ENCODE measurements at places on chromosomes 16 and 17.
A peak's percentile ranks its signal among the peaks of the same experiment; 100 is the strongest.

- DNase-seq: no peak
Observed at GRCh38 chr17:39580082-39580468, 27.6 kb downstream of the NEUROD2 start.

DNA sequence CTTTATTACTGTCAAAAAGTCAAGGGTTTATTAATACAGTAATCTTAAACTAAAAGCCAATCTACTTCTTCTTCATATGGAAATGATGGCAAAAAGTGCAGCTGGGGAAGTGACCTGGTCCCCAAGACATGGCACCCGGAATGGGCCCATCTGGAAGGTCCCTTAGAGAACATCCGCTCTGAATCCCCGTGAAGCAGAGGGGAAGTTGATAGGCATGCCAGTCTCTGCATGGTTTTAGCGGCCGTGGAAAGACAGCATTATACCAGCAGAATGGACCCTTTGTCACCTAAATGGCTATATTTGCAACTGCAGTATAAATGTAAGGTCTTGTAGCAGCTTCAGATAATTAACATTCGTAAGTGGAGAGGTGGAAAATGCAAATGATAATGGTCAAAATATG lies 32.4 kb downstream of the COTL1 start:
- DNase-seq: no peak

- no peak for DNase-seq
Observed at GRCh38 chr17:72682605-72683004, 409.9 kb downstream of the SLC39A11 start.

DNA sequence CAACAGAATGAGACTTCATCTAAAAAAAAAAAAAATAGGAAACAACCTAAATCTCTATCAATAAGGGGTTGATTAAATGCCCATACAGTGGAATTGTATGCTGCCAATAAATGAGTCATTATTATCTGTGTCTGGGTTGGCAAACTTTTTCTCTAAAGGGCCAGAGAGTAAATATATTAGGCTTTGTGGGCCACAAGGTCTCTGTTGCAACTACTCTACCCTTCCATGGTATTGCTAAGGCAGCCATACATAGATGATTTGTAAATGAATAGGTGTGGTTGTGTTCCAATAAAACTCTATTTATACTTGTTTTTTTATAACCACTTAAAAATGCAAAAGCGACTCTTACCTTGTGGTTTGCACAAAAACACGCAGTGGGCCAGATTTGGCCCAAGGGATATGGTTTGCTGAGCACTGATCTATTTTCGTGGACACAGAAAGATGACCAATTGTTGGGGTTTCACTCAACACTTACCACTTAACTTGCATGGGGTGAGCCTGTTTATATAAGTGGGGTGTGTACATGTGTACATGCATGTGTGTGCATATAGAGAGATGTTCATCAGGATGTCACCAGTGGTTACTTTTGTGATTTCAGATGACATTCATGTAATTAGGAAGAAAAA lies 12.4 kb upstream of the IL4R start:
- no peak for DNase-seq

GRCh38 chr17:46166692-46167249 lies 26.5 kb downstream of the KANSL1 start:
- peak; percentile 23 for DNase-seq

DNA sequence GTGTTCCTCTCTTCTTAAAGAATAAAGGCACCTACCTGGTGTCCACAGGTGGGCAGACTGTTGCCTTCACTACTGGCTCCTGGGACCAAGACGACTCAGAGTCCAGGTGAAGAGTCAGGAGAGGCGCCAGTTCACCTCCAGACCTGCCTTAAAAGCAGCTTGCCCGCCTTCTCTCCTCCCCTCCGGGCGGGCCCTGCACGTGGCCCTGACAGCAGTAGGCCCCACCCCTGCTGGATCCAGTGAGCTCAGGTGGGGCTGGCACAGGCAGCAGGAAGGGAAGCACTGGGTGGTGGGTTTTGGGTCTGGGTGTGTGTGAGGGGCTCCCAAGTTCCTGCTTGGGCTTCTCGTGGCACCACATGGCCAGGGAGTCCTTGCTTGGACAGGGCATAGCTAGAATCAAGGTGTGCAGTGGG lies at the start of gene TNS4:
TSS of gene TNS4 (minus strand) at position 125 of the 413 bp plus-strand sequence. CDS start 5,198 bp downstream, outside the sequence.
- no peak for DNase-seq

DNA sequence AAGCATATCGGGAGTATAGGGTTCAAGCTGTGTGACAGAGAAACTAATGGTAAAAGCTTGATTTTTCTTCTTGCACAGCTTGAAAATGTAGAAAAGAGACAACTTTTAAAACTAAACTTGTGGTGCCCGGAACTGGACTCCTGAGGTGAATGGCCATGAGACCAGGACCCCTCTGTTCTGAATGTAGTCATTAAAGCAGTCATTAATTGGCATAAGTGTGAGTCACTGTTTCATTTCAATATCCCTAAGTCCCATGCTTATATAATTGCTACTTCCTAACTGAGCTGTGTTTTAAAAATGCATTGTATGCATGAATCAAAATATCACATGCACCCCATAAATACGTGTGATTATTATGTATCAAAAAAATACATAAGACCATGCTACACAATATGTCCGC lies 463.1 kb upstream of the DYNLRB2 start:
- DNase-seq: no peak

DNA sequence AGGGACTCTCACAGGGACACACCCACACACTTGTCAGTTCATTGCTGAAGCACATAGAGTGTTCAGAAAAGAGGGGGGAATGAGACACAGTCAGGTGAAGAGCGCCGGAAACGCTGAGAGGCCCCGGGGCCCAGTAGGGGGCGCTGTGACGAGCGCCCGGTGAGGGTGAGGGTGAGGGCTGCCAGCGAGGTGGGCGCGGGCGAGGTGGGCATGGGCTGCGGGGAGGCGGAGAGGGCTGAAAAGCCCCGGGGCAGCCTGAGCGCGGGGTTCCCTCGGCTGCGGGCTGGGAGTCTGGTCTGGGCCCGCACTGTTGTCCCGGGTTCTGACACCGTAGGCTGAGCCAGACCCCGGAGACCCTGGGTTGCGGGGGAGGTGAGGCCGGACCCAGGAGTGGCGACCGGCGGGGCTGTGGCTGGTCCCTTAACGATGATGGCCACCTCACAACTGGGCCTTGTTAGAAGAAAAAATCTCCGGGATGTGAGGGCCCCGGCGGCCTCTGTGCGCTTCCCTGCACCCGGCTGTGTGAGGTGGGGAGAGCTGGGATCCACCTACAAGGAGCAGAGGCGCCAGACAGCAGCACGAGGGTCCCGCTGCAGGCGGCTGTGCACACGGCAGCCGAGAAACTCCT lies 91.4 kb downstream of the C16orf78 start:
- DNase-seq: no peak

DNA sequence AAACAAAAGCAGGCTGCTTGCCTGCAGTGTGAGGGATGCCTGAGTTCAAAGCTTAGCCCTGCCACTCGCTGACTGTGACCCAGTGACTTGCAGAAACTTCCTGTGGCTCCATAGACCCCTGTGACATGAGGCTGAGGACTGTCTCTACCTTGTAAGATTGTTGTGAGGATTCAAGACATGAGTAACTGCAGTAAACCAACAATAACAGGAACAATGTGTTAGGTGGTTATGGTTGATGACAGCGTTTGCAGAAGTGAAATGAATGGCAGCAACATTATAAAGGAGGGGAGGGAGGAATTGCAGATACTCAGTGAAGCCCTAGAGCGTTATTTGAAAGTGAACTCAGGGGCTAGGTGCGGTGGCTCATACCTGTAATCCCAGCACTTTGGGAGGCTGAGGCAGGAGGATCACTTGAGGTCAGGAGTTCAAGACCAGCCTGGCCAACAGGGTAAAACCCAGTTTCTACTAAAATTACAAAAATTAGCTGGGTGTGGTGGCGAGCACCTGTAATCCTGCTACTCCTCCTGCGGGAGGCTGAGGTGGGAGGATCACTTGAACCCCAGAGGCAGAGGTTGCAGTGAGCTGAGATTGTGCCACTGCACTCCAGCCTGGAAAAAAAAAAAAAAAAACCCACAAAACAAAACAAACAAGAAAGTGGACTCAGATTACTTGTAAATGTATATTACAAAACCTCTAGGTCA lies 33.5 kb upstream of the EMP2 start:
- DNase-seq: no peak

DNA sequence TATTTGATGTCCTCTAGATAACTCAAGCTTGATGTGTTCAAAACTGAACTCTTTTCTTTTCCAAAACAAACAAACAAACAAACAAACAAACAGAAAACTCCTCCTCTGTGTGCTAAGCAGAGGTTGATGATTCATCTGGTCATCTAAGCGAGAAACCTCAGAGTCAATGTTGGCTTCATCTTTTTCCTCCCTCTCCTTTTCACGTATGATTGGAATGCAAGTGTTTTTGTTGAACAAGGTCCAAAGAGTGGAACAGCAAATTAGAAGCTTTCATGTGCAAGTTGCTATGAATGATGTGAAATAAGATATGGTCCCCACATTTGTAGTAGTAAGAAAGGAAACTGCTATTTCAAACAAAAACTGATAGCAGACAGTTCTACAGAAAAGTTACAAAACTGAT lies 52.5 kb downstream of the TBX4 start:
- DNase-seq: no peak

GRCh38 chr17:15265131-15265530 lies at the start of gene PMP22:
TSS of gene PMP22 (minus strand) at chr17:15265326. CDS start at chr17:15260727, 4,599 bp downstream.
- no peak for DNase-seq

DNA sequence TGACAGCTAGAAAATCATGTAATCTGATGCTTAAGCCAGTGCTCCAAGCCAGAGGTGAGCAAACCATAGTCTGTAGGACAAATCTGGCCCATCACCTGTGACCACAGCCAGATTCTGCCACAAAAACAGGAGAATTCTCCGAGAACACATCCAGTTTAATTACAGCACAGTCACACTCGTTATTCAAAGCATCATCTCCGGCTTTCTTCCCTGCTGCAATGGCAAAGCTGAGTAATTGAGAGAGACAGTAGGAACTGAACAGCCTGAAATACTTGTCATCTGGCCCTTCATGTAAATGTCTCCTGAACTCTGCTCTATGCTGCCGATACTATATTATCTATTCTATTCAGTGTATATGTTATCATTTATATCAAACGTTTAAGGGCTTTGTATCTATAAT lies 121.4 kb upstream of the FOXF1 start:
- no peak for DNase-seq

DNA sequence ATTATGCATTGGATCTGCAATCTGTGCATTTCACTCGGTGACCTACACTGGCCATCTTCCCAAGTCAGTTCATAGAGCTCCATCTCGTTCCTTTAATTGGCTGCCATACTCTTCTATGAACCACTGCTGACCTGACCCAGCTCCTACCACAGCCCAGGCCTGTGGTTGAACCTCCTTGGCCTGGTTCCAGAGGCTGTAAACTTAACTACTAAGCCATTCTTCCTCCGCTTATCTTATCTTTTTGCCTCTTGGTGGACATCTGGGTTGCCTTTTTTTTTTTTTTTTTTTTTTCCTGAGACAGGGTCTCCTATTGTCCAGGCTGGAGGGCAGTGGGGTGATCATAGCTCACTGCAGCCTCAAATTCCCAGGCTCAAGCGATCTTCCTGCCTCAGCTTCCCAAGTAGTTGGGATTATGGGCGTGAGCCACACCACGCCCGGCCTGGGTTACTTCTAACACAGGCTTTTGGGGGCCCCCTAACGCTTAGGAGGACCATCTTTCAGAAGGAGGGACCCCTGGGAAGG lies 18.3 kb downstream of the COQ7 start:
- DNase-seq: no peak

- no peak for DNase-seq
Observed at GRCh38 chr16:31335431-31335830, 19.5 kb upstream of the ITGAX start.

- no peak for DNase-seq
Observed at GRCh38 chr16:89411335-89411850, 79.0 kb downstream of the ANKRD11 start.

DNA sequence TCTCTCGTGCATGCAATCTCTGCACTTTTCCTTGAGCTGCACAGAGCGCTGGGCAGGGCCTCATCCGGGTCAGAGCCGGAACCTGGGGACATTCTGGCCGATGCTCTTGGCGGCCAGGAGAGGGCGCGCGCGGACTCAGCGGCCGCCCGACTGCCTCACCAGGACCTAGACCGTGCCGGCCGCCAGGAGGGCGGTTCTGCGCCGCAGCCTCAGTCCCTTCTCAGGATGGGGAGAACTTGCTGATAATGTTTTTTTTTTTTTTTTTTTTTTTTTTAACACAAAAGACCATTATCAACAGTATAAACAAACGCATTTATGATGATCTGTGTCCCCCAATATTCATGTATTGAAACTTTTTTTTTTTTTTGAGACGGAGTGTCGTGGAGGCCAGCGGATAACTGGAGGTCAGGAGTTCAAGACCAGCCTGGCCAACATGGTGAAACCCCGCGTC lies 8.1 kb upstream of the FLYWCH2 start:
- DNase-seq: no peak

DNA sequence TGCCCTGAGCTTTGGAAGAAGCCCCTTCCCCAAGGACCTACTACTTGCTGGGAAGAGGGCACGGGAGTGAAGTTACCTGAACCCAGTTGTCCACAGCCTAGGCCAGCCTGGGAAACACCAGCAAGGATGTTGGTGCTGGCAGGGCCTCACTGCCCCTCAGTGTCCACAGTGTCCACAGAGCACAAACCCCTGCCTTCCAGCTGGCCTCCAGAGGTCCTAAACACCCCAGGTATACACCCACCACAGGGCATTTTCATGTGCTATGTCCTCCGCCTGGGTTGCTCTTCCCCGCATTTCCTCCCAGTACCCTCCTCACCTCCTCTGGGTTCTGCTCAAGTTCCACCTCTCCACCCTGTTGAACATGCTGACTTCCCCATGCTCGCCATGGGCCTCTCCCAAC lies 4.2 kb upstream of the PEMT start:
- no peak for DNase-seq

- no peak for DNase-seq
Observed at GRCh38 chr16:73418691-73419090, 370.8 kb upstream of the ZFHX3 start.

DNA sequence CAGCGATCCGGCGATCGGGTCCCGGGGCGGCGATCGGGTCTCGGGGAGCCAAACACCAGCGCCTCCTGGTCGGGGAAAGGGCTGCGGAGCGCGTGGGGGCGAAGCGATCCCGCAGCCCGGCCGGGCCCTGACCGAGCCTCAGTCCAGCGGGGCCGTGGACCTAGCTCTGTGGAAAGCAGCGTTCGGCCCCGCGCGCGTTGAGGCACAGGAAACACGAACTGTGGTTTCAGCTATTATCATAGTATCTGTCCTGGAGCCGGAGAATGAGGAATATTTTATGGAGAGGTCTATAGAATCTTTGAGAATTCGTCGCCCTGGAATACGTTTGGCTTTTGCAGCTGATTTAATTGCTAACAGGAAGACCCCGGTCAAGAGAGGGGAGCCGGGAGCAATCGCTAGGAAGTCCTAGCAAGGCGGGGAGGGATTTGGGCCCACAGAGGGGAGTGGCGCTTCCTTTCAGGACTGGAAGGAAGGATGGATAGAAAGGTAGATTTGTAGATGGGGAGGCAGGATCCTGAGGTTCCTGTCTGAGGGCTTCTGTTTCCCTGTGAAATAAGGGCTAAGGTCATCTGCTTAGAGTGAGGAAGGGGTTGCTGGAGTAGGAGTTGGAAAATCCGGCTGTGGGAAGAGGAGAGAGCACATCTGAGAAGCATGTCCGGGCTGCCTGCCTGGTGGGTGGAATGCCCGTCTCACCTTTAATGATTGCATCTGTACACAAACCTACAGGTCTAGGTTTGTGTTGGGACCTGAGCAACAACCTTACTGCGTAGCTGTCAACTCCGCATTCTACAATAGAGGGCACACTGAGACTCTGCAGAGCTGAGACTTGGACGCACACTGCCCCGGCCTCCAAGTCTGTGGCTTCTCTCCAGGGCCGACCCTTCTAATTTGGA lies 770 bp downstream of the CCNF start:
- no peak for DNase-seq

Measured in NCI-H1417 treated with DMSO at 0.1 percent for 48 hours (cell line).